ENCODE measurements at places on chromosomes 1 and 21. TPM values are rescaled to one million over a fixed set of nuclear protein-coding genes. Genes with fewer than 3 reads are reported as not detected.

PPM1J gene
- total RNA-seq, result not detected

SPATA1 gene
- total RNA-seq, result 2.7 TPM

TMPRSS15 gene
- total RNA-seq, result not detected

LYSMD1 gene
- total RNA-seq, result 2.7 TPM

CCDC185 gene
- not detected for total RNA-seq

TCHHL1 gene
- total RNA-seq, result not detected
